Activated T-helper 2 cell treated with anti-CD3 and anti-CD28 coated beads, Interferon-gamma antibody, Interleukin-2, Interleukin-4, amounts not matched to agents 10 μg/mL and 5 μg/mL and 100 μg/mL, durations not matched to agents 14 hours and 24 hours and 36 hours (primary cell): ENCODE measurements at places on chromosomes 1 and 21.

- no peak overlapping the region for H3K27ac ChIP-seq
- no peaks in the 10 kb centered on the region for H3K4me1 ChIP-seq
- peaks cover 2% of the 10 kb centered on the region for H3K27me3 ChIP-seq
- peaks cover 3% of the 10 kb centered on the region for H3K36me3 ChIP-seq
Measured at GRCh38 chr1:112893288-112894009, 62.5 kb downstream of the SLC16A1 start.

DNA sequence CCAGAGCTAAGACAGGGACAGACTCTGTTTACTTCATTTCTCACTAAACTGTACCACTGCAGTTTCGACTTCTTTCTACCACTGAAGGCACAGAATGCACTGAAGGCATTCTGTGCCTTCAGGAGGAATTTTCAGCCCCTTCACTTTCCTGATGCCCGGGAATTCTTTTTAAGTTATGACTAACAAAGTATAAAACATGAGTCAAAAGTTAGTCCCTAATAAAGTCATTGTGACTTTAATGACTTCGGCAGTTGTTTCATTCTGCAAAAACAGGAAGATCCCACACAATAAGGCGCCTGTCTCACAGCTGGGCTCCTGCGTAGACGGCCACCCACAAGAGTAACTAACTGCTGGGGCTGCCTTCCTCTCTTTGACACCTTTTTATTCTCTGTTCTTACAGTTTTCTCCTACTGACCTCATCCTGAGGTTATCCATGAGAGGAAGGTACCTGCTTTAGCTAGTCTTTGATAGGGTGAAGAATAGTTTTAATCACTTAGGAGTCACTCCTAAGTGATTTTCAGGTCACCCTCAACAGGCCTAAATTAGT lies 183.9 kb upstream of the SGIP1 start:
- peak overlapping the region; percentile 72 for H3K27ac ChIP-seq
- no peaks in the 10 kb centered on the region for H3K27me3 ChIP-seq
- H3K4me3 ChIP-seq: peak overlapping the region; percentile 47

GRCh38 chr1:9711466-9712020 lies 60.0 kb downstream of the PIK3CD start:
- no peak overlapping the region for H3K4me3 ChIP-seq
- H3K4me1 ChIP-seq: peaks cover 28% of the 10 kb centered on the region
- H3K27me3 ChIP-seq: no peaks in the 10 kb centered on the region
- no peak for DNase-seq

- H3K4me3 ChIP-seq: no peak overlapping the region
- peaks cover 18% of the 10 kb centered on the region for H3K27me3 ChIP-seq
Measured at GRCh38 chr21:39132248-39132647, 51.0 kb downstream of the PSMG1 start.

GRCh38 chr21:34217263-34217662 lies 143.9 kb downstream of the MRPS6 start:
- peaks cover 21% of the 10 kb centered on the region for H3K4me1 ChIP-seq
- H3K27me3 ChIP-seq: no peaks in the 10 kb centered on the region
- no peak overlapping the region for H3K27ac ChIP-seq
- no peak overlapping the region for H3K4me3 ChIP-seq

DNA sequence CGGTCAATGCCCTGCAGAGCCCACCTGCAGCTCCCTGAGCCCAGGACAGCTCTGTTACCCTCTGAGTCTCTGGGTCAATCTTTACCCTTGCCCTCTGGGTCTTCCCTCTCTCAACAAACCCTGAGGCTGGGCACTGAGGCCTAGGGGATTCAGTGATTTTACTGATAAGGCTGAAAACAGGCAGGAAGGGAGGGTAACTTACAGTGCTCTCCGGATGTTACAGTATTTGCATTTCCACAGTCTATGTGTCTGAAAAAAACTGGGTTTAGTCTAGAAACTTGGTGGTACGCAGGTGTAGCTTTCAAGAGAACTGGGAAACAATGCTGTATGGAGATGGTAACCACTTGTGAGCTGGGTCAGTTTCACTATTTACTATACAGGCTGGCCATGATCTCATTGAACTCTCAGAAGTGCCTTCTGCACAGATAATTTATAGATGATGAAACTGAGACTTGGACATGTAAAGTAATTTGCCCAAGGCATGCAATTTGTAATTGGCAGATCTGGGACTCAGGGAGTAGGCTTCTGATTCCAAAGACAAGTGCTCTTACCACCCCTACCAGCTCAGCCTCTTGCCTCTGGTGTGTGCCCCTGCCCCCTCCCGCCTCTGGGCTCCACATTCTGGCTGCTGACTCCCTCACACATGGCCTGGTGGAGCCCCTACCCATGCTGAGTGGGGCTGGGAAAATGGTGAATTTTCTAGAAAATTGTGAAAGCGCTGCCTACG lies 48.8 kb downstream of the TENT5C start:
- DNase-seq: no peak
- H3K4me3 ChIP-seq: peak overlapping the region; percentile 28

GRCh38 chr1:187648091-187648490 lies 819.3 kb downstream of the PLA2G4A start:
- H3K27me3 ChIP-seq: no peaks in the 10 kb centered on the region
- no peaks in the 10 kb centered on the region for H3K36me3 ChIP-seq
- H3K4me1 ChIP-seq: no peaks in the 10 kb centered on the region
- no peak for DNase-seq
- H3K4me3 ChIP-seq: no peak overlapping the region

GRCh38 chr1:54336116-54336515 lies 70.1 kb downstream of the SSBP3 start:
- no peaks in the 10 kb centered on the region for H3K27me3 ChIP-seq
- no peak overlapping the region for H3K4me3 ChIP-seq
- peaks cover 7% of the 10 kb centered on the region for H3K4me1 ChIP-seq
- no peak for DNase-seq

DNA sequence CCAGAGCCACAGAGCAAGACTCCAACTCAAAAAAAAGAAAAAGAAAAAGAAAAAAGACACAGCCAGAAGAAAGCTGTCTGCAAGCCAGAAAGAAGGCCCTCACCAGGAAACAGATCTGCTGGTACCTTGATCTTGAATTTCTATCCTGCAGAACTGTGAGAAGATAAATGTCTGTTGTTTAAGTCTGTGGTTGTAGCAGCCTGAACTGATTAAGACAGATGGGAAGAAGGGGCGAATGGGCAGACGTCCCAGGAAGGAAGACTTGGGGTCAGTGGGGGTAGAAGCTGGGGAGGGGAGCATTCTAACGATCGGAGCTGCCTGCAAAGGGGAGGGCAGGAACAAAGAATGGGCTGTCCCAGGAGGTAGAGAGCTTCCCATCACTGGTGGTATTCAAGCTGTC lies 6.3 kb downstream of the SLC2A7 start:
- DNase-seq: no peak
- H3K4me1 ChIP-seq: no peaks in the 10 kb centered on the region
- H3K4me3 ChIP-seq: no peak overlapping the region
- H3K27ac ChIP-seq: no peak overlapping the region

- peak; percentile 59 for DNase-seq
- H3K27ac ChIP-seq: no peak overlapping the region
- peaks cover 35% of the 10 kb centered on the region for H3K4me1 ChIP-seq
- H3K27me3 ChIP-seq: no peaks in the 10 kb centered on the region
Measured at GRCh38 chr1:32336963-32337675, 1.1 kb upstream of the MARCKSL1 start.
